HCEC 1CT (cell line): ENCODE measurements at places on chromosomes 4 and X.

- DNase-seq: no peak
These were observed 190.9 kb downstream of the NDST4 start for GRCh38 chr4:114922592-114922933.

- no peak for DNase-seq
These were observed 193.7 kb downstream of the PPP3CA start for GRCh38 chr4:101153653-101154052.

GRCh38 chr4:70488748-70489147 is 16.8 kb downstream of the MUC7 start:
- no peak for DNase-seq

- DNase-seq: no peak
These were observed 1177.6 kb downstream of the ADGRL3 start for GRCh38 chr4:62377700-62378099.

DNA sequence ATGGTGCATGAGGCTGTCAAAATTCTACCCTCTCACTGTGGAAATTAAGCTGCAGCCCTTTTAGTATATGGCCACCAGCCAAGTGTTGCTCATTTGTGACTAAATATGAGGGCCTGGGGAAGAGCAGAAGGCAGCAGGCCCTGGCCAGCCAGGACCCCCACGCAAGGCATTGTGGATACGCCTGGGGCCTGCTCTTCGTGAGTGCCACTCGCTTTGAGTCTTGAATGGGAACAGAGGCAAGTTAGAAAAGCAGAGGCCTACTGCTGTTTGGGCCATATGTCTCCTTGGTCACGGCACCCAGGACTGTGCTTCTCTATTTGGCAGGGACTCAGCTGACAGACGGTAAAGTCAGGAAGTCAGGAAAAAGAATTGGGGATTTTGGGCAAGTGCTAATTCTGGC is 10.9 kb downstream of the RTL5 start:
- DNase-seq: peak; percentile 14

DNA sequence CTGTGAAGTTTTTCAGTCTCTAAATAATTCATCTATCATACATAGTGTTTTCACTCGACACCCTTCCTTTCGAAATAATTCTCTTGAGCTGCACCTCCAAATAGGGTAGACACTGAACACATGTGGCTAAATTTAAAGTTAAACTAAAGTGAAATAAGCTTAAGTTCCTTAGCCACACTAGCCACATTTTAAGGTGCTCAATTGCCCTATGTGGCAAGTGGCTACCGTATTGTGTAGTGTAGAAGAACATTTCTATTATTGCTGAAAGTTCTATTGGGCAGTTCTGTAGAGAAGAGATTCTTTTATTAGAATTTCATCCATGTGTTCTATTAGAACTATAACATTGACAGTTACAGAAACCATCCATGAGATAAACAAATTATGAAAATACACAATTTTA is 107.0 kb upstream of the CTSO start:
- no peak for DNase-seq
